Activated B cell treated with CpG ODN at 0.5 μM for 24 hours (primary cell): ENCODE measurements at places on chromosomes 3 and 15.
A peak's percentile ranks its signal among the peaks of the same experiment; 100 is the strongest.

DNA sequence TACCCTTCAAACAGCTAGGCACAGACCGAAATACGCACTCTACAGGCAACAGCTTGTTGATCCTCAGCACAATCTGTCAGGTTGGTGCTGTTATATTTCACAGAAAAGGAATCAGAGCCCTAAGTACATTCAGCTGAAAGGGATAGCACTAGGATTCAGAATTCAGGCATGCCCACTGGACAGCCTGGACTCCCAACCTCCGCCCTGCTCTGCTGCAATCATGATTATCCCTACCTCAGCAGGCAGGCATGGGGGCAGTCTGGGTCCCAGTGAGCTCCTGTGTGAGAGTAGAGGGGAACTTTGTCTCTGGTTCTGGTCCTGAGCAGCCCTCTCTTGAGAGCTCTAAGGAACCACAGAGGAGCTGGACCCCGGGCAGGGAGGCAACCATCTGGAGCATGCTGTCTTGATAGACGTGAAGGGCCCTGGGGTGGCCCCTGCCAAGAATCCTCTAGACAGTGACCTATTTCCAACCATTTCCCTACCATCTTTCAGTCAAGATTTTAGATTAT, 23.4 kb upstream of the NOX5 start:
- DNase-seq = no peak

GRCh38 chr15:55247766-55248427, 41.7 kb downstream of the RAB27A start:
- no peak for DNase-seq

GRCh38 chr3:13705051-13705450, 156.1 kb downstream of the FBLN2 start:
- DNase-seq = no peak

- peak; percentile 31 for DNase-seq
Measured at GRCh38 chr3:69085833-69086722, 1.3 kb downstream of the ARL6IP5 start.

- no peak for DNase-seq
Measured at GRCh38 chr3:8822141-8822540, 52.7 kb upstream of the OXTR start.

GRCh38 chr3:128226795-128227395, 73.6 kb downstream of the EEFSEC start:
- DNase-seq = no peak

- DNase-seq = no peak
Measured at GRCh38 chr3:65371053-65371452, 667.7 kb downstream of the MAGI1 start.

GRCh38 chr15:55829826-55830225, 86.9 kb upstream of the PRTG start:
- DNase-seq = no peak

DNA sequence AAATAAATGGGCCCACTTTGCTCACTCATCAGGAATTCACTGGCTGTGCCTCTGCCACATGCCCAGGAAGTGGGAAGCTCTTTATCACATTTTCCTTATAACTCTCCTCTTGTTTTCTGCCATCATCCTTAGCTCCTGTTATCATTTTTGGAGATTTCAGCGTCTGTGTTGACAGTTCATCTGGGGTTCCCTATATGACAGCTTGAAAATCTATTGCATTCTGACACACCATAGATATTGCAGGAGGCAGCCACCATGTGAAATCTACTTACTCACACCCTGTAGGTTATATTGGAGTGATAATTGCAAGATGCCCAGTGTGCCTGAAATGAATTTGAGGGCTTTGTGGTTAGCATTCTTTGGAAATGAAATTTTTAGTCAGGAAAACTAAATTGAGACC, 132.9 kb downstream of the RYR3 start:
- DNase-seq = no peak
